ENCODE measurements at places on chromosomes 13 and 19.

DNA sequence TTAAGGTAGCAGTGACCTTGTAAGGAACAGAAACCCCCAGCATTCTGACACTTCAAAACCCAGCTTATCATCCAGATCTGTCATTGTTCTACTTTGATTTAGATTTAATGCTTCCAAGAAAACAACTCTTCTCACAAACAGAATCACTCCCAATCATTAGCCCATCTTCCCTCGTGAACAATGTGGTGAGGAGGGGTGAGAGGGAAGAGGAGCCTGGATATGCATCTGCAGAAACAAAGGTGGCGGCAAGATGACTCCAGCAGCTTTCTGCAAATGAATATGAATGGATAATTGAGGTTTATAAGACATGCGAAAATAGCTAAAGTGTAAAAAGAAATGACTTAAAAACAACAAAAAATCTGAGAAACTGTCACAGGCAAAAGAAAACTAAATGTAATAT, 859.9 kb upstream of the SLC10A2 start:
- DNase-seq = no peak

DNA sequence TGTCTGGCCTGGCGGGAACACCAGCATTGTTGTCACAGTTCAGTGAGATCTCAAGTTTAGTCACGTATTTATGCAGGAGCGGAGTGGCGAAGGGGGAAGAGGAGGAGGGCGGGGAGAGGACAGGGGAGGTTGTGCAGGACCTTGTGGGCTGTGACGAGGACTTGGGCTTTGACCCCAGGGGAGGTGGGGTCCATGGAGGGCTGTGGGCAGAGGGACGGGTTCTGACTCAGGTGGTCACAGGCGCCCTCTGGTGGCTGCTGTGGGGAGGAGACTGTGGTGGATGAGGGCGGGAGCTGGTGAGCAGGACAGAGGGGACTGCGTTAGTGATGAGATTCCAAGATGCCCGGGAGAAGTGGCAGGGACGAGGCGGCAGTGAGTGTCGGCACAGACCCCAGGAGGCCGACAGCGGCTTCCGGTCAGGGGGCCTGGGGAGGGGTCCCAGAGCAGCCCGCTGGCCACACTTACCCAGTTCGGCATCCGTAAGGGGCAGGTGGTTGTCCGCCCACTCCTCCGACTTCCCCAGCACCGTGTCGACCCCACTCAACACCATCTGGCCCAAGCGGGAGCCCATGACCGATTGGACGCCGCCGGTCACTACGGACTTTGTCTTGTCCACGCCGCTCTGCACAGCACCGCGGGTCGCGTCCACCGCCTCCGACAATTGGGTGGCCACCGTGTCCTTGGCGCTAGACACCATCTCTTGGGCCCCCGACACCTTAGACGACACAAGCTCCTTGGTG, 15.7 kb downstream of the PLIN3 start:
- DNase-seq = peak; percentile 52

GRCh38 chr13:112943309-112944125, 25.5 kb upstream of the MCF2L start:
- DNase-seq = no peak

DNA sequence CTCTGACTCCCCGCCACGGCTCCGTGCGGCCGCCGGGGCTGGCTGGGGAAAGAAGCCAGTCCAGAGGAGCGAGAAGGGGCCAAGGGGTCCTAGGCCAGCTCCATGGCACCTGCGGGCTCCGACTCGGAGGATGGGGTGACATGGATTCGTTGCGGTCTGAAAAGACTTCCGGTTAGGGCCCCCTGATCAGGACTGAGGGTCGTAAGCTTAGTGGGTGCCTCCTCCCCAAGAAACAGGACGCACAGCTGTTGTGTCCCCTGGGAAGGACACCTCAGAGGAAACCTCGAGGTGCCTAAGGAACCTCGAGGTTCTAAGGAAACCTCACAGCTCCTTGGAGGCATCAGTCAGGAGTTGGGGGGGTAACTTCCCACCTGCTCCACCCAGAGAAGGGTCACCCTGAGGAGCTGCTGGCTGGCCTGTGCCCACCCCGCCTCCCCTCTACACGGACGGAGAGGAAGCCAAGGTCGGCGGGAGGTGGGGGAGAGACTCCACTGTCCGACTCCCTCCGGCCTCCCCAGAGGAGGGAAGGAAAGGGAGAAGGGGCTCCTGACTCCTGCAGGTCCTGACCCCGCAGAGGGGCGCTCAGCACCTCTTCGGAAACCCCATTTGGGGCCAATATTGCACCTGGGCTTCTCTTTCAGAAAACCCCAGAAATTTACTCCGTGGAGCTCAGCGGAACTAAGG, 855 bp downstream of the ATP12A start:
- no peak for DNase-seq

GRCh38 chr19:33177417-33177979, 16.6 kb upstream of the LRP3 start:
- no peak for DNase-seq
